Amniotic stem cell (primary cell): ENCODE measurements at places on chromosomes 2 and 18.

GRCh38 chr2:200905618-200906296 lies 16.6 kb downstream of the NIF3L1 start:
- peak; percentile 19 for DNase-seq

GRCh38 chr2:135532581-135532980 lies 1.3 kb downstream of the R3HDM1 start:
- DNase-seq = no peak

DNA sequence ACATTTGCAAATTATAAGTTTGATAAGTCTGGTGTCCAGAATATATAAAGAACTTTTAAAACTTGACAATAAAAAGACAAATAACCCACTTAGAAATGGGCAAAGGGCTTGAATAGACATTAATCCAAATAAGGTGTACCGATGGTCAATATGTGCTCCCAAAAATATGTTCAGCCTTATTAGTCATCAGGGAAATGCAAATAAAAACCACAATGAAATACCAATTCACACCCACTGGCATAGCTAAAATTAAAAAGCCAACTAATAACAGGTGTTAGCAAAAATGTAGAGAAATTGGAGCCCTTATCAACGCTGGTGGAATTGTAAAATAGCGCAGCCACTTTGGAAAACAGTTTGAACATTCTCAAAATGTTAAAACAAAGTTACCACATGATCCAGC lies 79.0 kb upstream of the SCG2 start:
- no peak for DNase-seq

GRCh38 chr2:121501031-121501430 lies 29.6 kb upstream of the RNU4ATAC start:
- DNase-seq = no peak

DNA sequence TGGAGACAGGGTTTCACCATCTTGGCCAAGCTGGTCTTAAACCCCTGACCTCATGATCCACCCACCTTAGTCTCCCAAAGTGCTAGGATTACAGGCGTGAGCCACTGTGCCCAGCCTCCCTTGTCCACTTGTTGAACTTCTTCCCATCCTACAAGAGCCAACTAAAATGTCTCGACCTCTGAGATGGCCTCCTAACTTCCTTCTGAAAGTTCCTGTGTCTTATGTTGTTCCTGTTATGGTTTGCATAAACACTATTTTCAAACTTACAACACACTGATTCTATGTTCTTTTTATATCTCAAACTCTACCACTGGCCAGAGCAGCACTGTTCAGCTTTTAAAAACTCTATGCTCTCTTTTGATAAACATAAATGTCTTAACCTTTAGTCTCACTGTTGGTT lies 63.3 kb upstream of the UGP2 start:
- DNase-seq = no peak

DNA sequence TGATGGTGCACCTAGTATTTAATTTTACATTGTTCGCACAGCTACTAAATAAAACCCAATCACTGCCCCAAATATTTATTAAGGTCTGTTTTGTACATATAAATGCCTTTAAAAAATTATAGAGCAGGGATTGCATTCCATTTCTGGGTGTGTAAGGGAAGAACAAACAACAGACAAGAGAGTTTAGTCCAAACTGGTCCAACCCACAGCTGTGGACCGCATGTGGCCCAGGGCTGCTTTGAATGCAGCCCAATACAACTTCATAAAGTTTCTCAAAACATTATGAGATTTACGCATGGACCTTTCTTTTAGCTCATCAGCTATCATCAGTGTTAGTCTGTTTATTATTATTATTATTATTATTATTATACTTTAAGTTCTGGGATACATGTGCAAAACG lies 114.8 kb upstream of the LRATD1 start:
- no peak for DNase-seq

DNA sequence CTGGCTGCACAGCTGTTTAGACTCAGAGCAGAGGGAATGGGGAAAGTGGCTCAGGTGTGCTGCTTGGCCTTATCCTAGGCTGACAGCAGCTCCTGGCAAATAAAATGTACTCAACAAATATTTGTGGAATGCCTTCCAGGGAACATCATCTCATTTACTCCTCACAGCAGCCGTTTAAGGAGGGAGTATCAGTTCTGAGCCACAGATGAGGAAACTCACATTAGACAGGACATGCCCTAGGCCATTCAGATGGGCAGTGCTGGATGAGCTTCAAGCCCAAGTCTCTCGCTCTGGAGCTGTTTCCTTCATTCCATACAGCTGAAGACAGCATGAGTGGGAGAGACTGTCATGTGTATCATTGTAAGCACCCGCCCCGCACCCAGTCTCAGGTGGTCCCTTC lies 129.6 kb upstream of the CNGA3 start:
- no peak for DNase-seq

DNA sequence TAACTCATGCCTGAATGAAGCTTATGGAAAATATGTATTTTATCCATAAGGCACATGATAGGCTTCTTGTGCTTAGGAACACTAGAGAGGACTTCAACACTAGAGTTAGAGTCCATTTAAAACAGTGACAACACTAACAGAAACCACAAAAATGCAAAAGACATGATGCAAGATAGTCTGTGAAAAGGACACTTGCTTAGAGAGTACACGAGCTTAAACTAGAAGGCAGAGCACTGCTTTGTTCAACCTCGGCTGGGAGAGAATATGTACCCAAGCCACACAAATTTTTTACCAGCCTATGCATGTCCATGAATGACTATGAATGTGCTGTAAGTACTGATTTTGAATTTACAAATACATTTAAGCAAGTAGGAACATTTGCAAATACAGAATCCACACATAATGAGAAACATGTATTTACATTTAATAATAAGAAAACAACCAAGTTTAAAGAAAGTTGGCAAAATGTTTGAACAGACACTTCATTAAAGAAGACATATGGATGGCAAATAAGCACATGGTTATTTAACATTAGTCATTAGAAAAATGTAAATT lies 130.6 kb downstream of the SPOPL start:
- DNase-seq = no peak

DNA sequence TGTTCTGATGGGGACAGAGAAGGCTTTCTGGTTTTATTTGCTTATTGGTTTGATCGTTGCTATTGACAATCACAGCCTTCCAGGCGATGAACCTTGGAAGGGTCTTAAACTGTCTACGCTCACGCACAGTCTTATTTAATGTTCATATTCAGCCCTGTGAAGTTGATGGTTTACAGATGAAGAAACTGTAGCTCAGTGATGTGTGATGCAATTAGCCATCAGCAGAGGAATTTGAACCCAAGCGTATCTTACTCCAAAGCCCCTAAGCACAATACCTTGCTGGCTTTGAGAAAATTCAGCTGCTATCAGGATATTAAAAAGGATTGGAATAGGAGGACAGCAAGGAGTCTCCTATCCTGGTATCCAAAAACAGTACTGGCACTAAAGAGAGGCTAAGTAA lies 98.3 kb upstream of the STPG4 start:
- no peak for DNase-seq

- DNase-seq = no peak
Observed at GRCh38 chr2:42876326-42876751, 84.0 kb upstream of the HAAO start.

- no peak for DNase-seq
Observed at GRCh38 chr2:25176138-25176537, 7.8 kb upstream of the POMC start.

DNA sequence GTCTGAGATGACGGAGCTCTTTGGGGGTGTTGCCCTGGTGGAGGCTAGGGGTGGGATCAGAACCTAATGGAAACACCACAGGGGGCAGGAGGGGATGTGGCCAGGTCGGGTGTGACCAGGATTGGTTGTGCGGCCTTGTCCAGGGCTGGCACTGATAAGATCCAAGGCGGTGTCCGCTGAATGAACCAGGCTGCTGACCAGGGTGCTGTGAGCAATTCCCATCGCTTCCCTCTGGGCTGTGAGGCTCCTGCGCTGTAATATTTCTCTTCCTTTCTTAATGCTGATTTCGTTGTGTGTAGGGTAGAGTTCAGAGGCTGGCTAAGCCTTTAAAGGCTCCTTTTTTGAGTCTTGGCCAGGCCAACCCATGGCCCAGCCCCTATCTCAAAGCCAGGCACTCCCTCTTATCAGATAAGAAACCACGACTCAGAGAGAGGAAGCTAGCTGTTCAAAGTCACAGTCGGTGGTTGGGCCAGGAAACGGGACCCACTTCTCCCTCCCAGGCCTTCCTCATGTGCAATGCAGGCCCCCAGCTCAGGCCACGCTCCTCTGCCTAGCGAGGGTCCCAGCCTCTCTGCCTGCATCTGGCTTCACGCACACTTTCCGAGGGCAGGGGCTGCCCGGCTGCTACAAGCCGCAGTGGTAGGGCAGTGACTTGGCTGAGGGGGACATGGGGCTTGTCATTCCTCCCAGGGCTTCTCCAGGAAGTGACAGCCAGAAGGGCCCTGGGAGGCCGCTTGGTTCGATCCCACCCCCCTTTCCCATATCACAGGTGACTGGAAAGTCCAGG lies 26.0 kb upstream of the FOSL2 start:
- no peak for DNase-seq

GRCh38 chr2:207334624-207335371 lies 169.1 kb upstream of the KLF7 start:
- peak; percentile 91 for DNase-seq

DNA sequence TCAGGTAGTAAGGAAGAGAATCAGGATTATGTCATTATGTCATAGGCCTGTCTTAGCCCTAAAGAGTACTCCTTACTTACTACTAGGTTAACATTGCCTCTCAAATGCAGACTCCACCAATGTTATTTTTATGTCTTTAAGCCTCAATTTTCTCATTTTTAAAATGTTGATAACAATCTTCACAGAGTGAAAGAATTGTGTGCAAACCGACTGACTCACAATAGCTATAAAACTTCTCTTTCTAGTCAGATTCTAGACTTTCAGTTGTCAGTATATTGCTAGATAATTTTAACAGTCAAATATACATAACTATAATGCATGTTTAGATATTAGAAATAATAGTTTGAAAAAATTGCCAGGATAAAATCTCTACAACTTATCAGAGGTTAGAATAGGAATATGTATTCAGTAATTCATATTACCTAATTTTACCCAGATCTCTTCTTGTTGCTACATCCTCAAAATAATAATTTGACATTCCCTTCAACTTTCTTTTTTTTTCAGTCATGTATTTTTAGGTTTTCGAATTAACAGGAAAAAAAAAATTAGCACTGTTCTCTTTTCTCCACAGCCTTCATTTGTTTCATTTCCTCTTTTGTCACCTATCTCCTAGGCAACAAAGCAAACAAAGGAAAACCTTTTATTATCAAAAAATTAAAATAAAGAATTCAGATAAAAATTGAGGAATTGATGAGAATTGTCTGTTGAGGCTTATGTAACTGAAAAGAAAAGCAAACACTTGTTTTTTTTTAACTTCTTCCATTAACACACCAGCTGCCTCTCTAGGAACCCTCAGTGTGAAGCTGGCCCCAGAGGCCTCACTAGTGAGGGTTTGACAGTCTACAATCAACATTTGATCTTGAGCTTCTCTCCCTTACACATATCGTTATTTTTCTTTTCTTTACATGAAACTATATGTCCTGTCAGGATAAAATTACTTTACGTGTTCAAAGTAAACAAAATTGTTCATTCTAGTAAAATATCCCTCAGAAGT lies 279.0 kb downstream of the CALCRL start:
- no peak for DNase-seq

- DNase-seq = no peak
Observed at GRCh38 chr2:127086990-127087790, 19.8 kb downstream of the BIN1 start.

- DNase-seq = no peak
Observed at GRCh38 chr2:170017860-170018532, 160.0 kb upstream of the MYO3B start.

DNA sequence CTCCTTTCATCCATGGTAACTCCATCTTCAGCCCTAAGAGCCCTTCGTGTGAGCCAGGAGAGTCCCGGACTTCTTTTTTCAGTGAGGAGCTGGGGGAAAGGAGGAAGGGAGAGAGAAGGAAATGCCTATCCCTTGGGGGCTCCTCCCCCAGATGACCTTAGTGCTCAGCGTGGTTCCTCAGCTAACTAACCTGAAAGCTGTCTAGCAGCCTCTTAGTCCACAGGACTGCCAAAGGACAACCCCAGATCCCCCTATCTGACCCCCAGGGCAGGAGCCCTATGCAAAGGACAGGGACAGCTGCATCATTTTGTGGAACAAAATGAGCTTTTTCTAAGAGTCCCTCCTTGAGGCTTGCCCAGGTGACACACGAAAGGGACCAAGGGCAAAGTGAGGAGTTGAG lies 7.9 kb downstream of the SPR start:
- no peak for DNase-seq

DNA sequence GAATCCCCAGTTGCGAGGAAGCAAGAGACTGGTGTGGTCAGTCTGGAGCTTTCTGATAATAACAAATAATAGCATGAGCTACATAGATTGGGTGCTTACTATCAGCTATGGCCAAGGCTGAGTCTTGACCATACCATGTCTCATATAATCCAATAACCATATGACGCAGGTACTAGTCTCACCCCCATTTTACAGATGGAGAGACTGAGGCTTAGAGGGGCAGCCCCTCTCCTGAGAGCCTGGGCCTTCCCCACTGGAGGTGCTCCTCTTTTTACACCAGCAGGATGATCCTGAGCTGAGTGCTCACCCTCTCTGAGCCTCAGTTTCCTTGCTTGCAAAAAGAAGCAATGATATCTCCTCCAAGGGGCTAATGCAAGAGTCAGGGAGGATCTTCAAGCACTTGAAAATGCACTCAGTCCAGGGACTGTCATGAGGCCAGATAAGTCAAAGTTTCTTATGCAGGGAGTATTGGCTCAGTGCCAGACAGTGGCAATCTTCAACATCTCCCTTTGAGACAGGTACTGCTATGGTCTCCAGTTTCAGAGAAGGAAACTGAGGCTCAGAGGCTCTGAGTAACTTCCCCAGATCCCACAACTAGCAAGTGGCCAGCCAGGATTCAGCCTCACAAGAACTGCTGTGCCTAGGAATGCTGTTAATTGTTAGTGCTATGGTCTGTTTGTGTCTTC lies 149.7 kb downstream of the TFCP2L1 start:
- DNase-seq = no peak

DNA sequence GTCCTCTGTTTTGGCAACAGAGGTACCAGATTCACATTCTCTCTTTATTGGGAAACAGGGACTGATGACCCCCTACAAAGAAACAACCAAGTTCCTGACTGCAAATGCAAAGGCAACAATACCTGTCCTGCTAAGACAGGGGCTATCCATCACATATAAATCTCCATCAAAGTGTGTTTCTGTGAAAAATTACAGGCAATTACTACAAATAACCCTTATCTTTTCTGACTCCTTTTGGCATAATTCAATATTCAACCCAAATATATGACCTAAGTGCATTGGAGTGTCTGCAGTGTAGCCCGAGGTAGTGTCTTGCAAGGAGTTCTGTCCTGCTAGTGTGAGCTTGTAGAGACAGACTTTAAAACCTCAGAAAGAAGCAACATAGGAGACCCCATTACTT lies 35.4 kb downstream of the KCNG3 start:
- no peak for DNase-seq
